GM20000 (cell line): ENCODE measurements at places on chromosomes 6 and 20.

DNA sequence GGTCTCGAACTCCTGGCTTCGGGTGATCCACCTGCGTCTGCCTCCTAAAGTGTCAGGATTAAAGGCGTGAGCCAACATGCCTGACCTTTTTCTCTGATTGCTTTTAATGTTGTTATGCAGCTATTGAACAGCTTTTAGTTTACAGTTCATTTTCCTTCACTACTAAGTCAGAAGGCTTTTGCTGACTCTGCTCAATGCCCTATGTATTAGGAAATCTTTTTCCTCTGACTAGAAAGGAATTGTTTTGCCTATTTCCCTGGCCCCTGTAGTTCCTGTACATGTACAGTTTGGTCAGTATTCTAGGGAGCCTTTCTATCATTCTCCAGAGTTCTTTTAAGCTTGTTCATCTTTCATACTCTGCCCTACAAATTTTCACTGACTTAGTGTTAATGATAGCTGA, 280.2 kb downstream of the CDKAL1 start:
- DNase-seq: no peak

- no peak for DNase-seq
Observed at GRCh38 chr6:42569102-42570028, 5.5 kb downstream of the UBR2 start.

GRCh38 chr6:304833-305370, 12.6 kb downstream of the DUSP22 start:
- DNase-seq: no peak

DNA sequence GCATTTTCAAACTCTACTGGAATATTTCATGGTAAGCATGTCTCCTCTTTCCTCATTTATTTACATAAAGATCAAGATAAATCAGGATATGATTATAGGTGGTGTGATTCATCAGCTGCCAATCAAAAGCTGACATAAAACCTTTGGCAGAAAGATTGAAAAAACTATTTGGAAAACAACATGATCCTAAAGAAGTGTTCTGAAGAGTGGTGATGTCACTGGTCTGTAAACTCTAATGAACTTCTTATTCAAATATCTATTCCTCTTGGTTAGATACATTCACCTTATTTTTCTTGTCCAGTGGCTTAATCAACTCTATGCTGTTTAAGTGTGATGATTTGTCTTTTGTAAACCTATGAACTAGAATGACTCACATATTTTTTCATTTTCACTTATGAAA, 535.5 kb upstream of the CITED2 start:
- no peak for DNase-seq

- DNase-seq: no peak
Observed at GRCh38 chr6:33160728-33161344, 31.4 kb downstream of the COL11A2 start.

DNA sequence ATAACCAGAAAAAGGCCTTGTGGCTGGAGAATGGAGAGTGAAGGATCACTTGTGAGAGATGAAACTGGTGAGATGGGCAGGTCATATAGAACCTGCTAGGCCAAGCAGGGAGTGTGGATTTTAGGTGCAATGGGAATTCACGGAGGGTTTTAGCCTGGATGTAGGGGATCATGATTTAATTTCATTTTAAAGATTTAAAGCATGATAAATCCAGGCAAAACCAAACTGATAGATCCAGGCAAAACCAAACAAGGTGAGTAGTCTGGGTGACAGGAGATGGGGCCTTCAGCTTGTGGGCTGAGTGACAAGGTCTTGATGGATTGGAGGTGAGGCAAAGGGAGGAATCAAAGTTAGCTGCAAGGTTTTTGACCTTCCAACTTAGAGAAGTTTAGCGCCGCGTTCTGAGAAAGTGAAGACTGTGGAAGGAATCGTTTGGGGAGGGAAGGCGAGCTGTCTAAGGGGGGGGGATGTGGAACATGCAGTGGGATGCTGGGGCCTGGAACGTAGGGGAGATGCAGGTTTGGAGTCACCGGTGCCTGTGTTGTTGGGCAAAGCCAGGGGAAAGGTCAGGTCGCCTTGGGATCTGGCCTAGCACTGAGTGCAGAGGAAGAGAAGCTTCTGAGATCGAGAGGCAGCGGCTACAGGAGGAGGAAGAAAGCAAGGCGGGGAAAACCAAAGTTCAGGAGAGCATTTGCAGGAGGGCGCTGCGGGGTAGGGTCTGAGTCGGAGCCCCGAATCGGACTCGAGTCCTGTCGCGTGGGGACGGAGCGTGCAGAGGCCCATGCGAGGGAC, 1.3 kb upstream of the PLCG1 start:
- no peak for DNase-seq

GRCh38 chr20:22226849-22227700, 357.3 kb downstream of the FOXA2 start:
- DNase-seq: no peak

DNA sequence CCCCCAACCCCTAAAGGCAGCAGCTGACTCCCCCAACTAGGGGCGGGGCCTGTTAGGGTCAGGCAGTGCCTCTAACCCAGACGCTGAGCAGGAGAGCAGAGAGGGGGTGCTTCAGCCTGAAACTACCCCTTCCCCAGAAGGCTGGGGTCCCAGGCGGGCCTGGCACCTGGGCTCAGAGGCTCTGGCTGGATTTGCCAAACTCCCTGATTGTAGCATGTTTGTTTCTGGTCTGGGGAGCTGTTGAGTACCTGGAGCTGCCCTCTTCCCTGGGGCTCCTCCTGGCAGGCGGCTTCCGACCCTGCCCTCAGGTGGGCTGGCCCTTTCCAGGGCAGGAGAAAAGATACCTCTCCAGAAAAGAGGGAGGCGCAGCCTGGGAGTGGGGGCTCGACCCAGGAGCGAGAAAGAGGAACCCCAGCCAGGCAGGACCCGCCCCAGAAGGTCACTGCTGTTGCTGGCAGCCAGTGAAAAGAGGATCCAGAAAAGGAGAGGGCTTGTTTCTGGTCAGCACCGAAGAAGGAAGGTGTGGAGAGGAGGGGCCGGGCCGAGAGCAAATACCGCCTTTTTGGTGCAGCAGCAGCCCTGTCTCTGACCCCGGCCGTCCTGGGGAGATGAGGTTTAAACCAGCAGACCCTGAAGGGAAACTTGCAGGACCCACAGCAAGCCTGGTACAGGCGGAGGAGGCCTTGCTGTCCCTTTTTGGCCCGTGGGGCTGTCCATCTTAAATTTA, 810 bp upstream of the ABHD16B start:
- no peak for DNase-seq

DNA sequence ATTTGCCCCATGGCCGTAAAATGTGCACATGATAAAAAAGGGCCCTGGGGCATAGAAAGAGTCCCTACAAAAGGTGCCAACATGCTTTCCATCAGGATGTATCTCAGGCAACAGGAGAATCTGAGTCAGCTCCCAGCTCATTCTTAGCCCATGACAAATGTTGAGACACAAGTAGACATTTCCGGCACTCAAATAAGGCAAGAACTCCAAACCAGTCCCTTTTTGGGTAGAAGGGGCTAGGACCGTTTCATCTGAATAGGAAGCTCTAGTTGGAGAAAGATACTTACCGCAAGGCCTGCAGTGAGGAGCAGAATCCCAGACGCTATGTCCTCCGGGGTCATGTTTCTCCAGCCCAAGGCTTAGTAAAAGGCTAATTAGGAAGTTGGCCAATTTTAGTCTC, 261.0 kb upstream of the RIN2 start:
- no peak for DNase-seq

DNA sequence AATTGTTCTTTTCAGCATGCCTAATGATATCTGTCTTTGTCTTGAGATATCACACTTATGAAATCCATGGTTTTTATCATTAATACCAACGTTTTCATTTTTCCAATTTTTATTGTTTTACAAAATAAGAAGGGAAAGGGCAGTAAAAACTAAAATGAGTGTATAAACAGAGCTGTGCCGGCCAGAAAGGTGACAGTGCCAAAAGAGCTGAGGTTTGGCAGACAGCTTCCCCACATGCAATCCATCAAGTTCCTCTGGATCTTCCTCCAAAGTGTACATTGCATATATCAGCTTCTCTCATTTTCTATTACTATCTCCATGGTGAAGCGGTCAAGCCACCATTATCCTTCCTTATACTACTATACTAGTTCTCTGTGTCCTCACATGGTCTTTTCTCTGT, 10.1 kb upstream of the TMEM244 start:
- DNase-seq: no peak

GRCh38 chr6:131317516-131317915, 182.2 kb downstream of the AKAP7 start:
- DNase-seq: no peak

DNA sequence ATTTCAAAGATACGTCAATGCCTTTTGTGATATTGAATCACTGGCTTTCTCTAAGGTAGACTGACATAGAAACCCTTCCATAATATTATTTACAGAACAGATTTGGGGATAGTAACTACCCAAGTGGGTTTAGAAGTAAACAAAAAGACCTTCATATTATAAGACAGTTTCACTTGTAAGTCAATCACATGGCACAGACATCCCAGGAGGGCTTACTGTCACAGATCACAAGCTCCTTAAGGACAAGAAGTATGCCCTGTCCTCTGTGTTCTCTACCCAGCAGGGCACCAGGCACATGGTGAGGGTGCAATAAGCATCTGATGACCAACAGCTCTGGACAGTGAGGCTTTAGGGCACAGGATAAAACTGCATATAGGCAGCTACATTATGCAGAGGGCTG, 135.9 kb upstream of the SLC22A16 start:
- no peak for DNase-seq

DNA sequence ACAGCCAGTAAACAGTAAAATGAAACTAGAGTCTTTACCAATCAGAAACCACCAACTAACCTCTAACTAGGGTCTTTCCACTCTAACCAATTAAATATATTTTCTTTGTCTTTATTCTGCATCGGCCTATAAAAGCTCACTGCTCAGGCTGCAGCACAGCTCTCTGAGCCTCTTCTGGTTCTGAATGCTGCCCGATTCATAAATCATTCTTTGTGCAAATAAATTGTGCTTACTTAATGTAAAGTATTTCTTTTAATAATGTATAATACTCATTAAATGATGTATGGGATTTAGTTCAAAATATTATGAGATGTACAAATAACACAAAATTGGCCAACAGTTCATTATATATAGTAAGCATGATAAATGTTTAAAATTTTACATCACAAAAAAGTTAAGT, 7.9 kb downstream of the IBTK start:
- DNase-seq: no peak

DNA sequence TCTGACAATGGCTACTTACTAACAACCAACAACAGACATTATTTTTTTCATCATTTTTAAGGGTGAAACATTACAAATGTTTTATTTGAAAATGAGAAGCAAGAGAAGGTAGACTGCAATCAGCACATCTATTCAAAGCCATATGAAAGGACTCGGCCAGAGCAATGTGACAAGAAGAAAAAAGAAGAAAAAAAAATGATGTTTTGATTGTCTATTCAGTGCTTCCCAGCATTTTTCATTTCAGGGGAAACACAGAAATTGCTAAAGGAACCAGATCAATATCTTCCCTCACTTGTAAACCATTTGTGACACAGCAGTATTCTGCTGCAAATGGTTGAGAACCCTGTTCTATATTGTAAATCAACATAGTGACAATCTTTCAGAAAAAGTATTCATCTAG, 270.7 kb downstream of the EYS start:
- no peak for DNase-seq

GRCh38 chr6:53315086-53315724, 33.5 kb downstream of the ELOVL5 start:
- no peak for DNase-seq

DNA sequence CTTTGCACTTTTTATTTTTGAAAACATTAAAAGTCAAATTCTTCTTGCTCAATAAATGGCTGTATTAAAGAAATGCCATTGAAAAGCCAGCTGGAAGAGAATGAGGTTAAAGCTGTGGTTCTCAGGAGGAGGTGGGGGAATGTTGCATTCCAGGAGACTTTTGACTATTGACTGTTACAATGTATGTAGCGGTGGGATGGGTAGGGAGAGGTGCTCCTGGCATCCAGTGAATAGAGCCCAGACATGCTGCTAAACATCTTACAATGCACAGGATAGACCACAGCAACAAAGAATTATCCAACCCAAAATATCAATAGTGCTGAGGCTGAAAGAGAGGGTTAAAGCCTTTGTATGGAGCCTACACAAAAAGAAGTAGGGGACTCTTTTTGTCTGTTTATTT, 295.9 kb downstream of the NKAIN2 start:
- no peak for DNase-seq

DNA sequence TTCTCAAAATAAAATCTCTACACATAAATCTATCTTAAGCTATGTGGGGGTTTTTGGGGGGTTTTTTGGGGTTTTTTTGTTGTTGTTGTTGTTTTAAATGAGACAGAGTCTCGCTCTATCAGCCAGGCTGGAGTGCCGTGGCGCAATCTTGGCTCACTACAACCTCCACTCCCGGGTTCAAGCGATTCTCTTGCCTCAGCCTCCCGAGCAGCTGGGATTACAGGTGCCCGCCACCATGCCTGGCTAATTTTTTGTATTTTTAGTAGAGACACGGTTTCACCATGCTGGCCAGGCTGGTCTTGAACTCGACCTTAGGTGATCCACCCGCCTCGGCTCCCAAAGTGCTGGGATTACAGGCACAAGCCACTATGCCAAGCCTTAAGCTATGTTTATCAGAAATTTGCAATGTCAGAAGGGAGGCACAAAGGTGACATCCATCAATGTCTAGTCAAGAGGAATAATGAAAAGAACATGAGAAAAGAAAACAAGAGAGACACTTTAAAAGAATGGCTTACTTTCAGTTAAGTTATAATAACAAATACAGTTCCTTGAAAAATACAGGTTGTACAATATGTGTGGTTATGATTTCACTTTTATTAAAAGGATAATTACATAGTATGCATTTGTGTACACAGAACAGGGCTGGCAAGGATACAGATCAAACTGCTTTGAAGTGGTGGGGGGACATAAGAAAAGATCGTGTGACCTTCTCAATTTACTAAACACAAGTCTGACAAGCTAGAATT, 28.6 kb downstream of the SLC23A2 start:
- DNase-seq: no peak

GRCh38 chr20:21019814-21020658, 86.1 kb downstream of the LINC00237 start:
- DNase-seq: no peak

- DNase-seq: no peak
Observed at GRCh38 chr6:107118976-107119375, 3.7 kb upstream of the BEND3 start.

DNA sequence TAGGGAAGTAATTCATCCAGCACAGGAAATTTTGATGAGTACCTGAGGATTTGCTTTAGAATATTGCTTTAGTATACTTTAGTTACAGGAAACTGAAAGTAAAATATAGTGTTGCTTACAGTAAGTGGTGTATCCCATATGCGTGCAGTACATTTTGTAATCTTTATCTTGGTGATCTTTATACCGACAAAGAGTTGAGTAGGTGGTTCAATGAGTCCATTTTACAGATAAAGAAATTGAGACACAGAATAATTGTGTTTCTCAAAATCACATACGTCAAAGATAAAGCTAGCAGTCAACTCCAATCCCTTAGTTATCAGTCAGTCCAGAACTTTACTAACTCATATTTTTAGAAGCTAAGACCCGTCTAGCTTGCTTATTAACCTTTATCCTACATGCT, 65.8 kb upstream of the E2F3 start:
- no peak for DNase-seq

GRCh38 chr6:39153766-39154397, 38.9 kb upstream of the SAYSD1 start:
- no peak for DNase-seq
